Heart left ventricle (tissue), 16 donors: ENCODE measurements at places on chromosomes 6 and 20.

- no peak for DNase-seq
These were observed 21.6 kb upstream of the RAET1L start for GRCh38 chr6:150046943-150047342.

- DNase-seq = peak; percentile 51
These were observed 172.9 kb downstream of the ADGRG6 start for GRCh38 chr6:142474531-142475289.

DNA sequence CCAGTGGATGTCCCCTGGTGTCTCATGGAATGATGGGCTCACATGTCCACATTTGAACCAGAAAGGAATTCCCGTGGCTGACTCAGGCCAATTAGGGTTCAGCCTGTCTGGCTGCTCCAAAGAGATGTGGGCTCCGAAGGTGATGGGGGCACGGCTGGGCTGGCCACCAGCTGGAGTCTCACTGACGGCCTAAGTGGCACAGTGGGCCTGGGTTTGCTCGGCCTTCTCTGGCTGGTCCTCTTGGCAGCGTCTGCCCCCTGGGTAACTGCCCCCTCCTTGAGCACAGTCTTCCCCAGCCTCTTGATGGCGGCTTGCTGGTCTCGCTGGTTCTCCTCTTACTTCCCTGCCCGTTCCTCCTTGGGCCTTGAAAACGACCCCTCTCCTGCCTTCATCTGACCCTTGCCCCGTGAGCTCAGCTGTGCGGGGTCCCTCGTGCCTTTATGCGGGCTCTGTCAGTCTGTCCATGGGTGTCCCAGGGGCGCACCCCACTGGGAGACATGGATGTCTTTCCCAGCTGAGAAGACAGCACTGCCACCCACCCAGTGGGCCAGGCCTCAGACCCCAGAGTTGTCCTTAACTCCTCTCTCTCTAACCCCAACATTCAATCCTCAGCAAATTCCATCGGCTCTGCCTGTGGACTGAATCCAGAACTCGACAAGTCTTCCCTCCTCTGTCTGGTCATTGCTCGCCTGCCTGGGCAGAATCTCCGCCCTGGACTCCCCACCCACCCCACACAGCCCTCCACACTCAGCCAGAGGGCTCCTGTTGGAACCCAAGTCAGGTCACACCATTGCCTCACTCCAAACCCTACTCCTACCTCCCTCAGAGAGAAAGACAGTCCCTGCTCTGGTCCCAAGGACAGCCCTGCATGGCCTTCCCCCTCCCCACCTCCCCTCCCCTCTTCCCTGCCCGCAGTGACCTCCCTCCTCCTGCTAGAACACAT, 78.7 kb downstream of the CEBPB start:
- no peak for DNase-seq

DNA sequence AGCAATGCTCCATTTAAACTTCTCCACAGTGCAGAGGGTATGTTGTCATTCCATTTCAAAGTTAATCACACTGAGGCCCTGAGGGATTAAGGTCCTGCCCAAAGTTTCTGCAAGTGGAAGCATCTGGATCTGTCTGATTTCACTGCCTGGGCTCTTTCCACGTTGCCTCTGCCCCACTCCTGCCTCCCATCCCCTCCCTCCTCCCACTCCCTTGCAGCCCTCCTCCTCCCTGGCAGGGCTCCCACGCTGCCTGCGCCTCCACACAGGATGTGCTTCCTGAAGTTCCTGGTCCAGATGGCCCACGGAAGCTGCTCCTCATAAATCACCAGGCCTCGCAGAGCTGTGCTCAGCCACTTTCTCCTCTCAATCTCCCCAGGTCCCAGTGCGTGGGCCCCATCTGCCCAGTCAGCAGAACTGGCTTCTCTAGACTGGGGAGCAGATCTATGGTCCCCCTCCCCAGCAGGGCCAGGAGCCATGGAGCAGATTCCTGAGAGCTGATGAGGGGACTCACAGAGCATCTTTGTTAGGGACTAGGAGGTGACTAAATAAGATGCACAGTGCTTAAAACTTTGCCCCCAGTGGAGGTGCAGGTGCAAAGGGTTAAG, 65.4 kb upstream of the MAFB start:
- DNase-seq = peak; percentile 76

GRCh38 chr6:39225543-39225942, 3.7 kb downstream of the KCNK5 start:
- peak; percentile 7 for DNase-seq

GRCh38 chr6:69790629-69791028, 6.2 kb downstream of the LMBRD1 start:
- DNase-seq = no peak

DNA sequence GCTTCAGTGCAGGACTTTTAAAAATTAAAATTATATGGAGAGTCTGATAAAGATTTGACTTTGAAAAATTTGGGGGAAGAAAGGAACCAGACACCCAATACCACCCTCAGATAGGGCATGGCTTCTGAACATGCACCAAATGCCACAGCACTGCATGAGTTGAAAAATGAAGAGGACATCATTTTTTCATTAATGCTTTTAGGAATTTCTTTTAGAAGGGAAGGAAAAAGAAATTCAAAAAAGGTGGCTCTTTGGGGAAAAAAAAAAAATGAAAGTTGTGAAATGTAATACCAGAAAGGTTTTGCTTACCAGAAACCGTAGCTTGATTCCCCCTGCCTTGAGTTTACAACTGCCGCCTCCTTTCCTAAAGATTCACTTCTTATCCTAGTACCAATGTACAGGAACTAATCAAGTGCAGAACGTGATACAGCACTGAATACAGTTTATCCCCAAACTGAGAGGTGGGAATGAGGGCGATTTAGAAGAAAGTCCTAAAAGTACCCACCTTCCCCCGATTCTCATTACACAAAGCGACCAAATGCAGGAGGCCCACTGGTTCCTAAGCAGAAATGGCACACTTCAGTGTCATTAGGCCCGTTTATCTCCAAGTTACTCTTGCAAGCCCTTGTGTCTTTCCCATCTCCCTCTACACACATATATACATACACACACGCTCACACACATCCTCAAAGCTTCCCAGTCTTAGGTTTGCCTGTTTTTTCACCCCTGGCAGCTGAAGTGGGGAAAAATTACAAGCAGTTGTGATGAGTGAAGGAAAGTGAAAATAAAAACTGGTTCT, 2.8 kb downstream of the PPP1R10 start:
- no peak for DNase-seq

DNA sequence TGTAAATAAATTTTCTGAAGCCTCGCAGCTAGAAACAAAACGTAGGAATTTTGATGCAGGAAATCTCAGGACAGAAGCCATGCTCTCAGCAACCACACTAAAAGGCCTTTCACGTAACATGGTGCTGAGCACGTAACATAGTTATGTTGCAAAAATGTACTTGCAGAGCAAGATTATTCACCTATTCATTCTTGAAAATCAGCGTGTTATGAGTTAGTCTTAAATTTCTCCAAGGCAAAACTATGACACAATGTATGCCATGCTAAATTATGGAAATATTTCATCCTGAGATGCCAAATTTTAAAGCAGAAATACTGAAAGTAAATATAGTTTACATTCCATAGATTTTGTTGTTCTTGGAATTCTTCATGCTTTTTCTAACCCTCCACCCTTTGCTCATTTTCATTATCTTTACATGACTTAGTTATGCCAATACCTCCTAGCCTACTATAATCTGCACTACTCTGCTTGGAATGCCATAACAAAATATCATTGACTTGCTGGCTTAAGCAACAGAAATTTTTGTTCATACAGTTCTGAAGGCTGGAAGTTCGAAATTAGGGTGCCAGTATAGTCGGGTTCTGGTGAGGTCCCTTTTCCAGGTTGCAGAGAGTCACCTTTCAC, 179.8 kb upstream of the BMP5 start:
- DNase-seq = no peak

DNA sequence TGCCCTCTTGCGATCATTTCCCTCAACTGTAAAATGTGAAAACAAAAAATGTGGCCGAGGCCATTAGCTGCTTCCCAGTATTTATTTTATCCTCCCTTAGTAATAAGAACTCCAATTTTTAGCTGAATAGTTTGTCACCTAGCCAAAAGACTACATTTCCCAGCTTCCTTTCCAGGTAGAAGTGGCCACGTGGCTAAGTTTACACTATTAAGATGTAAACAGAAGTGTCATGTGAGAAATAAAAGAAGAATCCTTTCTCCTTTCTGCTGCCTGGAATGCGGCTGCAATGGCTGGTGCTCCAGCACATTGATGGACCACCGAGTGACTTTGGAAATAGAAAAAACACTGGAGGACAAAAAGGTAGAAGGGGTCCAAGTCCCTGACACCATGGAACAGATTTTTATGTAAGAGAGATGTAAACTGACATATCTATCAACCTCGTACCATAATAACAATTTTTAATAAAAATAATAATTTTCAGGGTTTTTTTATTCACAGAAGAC, 268.8 kb downstream of the PKHD1 start:
- DNase-seq = no peak

- no peak for DNase-seq
These were observed 135.0 kb upstream of the CCDC28A start for GRCh38 chr6:138638604-138639003.

DNA sequence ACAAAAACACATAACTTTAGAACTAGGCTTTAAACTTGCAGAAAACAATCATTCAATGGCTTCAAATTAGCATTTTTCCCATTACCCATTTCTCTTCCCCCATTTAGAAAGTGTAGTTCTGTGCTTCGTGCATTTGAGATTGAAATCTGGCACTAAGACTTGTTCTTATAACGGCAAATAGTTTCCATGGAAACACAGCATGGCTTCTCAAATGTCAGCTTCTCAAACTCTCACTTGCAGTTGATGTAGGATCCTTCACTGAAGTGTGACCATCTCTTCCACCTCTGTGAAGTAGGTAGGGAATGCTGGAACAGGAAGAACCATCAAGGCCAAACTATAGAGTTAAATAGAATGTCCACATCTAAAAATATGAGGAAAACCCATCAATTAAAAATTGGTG, 52.2 kb downstream of the MANEA start:
- DNase-seq = no peak

GRCh38 chr6:136593748-136594490, 43.7 kb upstream of the MAP7 start:
- no peak for DNase-seq
